ENCODE measurements at places on chromosomes 12 and 14. TPM values are rescaled to one million over a fixed set of nuclear protein-coding genes. Genes with fewer than 3 reads are reported as not detected.

DNA sequence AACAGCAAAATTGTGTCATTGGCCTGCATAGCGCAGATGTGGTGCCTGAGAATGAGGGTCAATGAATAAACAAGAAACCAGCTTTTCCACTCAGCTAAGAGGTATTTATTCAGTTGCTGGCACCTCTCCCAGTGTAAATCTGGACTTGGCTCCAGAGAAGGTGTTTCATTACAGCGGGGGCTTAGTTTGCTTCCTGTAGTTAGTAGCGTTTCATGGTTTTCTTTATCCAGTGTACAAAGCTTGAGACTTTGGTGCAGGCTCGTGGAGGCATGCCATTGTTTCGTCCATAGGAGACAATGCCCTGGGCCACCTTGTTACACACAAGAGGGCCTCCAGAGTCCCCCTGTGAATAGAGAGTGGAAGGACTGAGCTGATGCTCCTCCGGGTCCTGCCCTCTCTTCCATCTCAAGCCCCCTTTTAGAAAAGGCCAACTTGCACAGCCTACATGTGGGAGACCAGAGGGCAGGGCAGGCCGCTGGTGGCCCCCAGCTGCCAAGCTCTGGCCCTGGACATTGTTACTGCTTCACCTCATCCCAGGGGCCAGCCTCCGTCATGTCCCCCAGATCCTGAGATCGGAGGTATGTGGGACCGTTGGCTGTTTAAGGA is 3.0 kb downstream of the GZMB start:
- DNase-seq, result no peak

CIDEB gene
- 4.3 TPM for total RNA-seq

KLHL33 gene
- total RNA-seq, result 0.62 TPM

DNA sequence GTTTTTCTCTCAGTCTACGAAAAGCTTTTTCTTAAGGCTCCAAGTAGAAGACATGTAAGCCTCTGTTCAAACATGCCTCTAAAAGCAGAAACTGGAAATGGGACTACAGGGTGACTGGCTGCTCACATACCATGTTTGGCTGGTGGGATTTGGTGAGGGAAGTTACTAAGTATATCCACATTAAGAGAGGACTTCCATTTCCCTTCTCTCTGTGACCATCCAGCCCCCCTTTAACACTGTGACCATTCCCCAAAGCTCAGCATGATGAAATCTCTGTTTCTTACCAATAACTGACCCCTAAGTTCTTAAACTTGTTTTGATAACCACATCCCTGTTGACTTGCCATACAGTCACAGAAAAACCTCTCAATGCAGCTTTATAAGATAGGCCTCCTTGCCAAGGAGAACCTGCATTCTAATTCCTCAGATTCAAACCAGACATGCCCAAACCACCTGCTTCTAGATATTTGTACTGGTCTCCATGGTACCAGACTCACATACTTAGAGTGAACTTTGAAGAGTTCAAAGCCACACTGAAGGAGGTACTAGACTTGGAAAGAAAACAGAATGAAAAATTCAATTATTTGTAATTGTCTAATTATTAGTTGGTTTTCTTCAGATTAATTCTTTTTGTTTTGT is 102.2 kb downstream of the VEZT start:
- DNase-seq, result no peak

DNA sequence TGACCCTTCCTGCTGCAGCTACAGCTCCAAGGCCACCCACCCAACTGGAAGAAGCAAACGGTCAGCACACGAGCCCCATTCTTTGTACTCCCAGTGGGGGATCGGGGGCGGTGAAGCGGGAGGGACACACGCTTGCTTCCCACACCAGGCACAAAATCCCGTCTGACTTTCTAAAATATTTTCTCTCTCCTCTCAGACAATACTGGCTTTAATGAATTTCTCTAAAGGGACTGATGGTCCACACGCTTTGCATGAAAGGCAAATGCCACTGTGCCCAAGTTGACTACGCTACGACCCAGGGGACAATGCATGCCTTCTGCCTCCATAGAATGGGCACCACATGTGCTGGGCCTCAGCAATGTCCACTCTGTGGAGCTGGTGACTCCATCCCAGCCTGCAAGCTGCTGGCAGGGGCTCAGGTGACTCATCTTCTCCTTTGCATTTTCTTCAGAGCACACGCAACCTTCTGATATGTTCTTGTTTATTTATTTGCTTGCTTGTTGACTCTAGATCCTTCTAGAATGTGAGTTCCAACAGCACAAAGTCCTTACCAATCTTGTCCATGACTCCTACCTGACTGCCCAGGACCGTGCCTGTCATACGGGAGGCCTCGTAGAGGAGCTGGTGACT is 15.6 kb downstream of the SYNE3 start:
- DNase-seq, result no peak

GRCh38 chr12:13368431-13368830 is 171.9 kb downstream of the EMP1 start:
- no peak for DNase-seq

DNA sequence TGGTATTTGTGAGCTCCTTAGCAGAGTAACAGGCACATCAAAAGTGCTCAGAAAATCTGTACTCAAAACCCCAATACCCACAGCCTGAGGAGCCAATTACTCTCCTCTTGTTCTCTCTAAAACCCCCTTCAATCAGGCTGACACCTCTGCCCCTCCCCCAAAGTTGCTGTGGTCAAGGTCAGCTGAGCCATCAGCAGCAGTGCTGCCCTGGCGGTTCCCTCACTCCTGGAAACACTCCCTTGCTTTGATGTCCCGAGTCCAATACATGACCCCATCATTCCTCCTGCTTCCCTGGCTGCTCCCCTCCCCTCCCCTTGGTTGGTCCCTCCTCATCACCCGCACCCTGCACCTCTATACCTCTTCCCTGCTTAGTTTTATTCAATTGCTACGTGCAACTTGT is 57.2 kb upstream of the C14orf132 start:
- DNase-seq, result no peak

- no peak for DNase-seq
Measured at GRCh38 chr14:22919601-22919921, 612 bp upstream of the RBM23 start.

PNP gene
- total RNA-seq, result 7.6 TPM

- no peak for DNase-seq
Measured at GRCh38 chr12:9687228-9687627, 17.7 kb downstream of the CLEC2D start.

GRCh38 chr14:20515846-20516245 is 10.5 kb downstream of the RNASE10 start:
- DNase-seq, result no peak

- no peak for DNase-seq
Measured at GRCh38 chr14:51950007-51950406, 39.3 kb upstream of the RTRAF start.

GRCh38 chr14:74413627-74414026 is 12.4 kb downstream of the SYNDIG1L start:
- DNase-seq, result no peak

DNA sequence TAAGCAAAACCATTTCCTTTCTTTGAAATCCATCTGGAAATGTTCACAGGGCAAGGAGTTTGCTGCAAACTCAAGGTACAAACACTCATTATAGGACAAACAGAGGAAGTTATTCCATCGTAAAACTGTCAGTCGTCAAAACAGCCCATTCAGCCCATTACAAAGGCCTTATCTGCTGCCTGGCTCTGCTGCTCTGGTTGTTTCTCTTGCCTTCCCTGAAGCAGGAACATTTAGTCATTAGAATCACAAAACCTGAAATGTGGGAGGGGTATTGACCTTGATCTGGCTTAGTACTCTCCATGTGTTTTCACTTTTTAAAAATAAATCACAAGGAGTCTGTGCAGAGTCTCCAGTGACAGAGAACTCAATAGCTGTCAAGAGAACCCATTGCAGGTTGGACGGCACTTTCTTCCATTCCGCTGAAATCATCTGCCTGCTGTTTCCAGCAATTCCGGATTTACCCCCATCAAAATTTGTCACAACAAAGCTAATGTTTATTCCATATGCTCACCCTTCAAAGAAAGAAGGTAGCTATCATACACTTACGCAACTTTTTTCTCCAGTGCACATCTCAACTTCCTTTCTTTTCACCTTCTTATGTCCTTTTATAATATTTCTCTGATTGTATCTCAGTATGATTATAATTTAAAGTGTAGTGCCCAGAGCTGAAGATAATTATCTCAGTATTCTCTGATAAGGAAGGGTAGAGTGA is 24.6 kb upstream of the ITPR2 start:
- no peak for DNase-seq

TMCC3 gene
- 1.5 TPM for total RNA-seq

- DNase-seq, result no peak
Measured at GRCh38 chr12:44397631-44398030, 478.5 kb downstream of the NELL2 start.

DNA sequence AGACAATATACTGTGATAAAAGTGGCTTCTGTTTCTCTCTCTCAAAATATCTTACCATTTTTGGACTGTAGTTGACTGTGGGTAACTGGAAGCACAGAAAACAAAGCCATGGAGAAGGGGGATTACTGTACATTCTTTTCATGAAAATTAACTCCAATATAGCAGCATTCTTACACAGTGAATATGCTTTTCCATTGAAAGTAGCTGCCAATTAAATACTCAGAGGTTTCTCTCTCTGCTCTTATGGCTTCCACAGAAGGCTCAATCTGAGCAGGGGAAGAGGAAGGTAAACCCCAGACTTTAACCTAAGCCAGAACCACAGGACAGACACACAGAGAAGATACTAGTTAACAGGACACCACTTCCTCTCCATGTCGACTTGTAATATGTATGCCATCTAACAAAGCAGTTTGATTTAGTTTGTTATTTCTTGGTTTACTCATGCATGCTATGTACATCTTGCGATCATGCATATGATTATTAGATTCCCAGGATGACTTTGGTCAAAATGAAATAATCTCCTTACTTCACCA is 150.2 kb downstream of the SSPN start:
- no peak for DNase-seq

USP30 gene
- 13.5 TPM for total RNA-seq

DNA sequence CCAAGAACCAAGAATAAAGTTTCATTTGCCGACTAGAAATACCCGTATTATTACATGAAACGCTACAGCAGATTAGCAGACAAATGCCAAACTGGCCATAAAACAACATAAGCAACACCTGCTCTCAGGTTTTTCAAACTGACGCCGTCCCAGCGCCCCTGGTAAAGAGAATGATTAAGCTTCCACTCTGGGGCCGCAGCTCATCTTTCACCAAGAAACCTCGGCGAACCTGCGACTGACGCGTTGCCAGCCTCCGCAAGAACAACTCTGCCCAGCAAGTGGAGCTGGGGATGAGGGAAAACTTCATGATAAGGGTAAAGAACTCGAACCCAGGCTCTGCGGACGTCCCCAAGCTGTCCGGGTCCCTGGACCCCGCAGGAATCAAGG is 530 bp downstream of the ARL1 start:
- no peak for DNase-seq

GPR162 gene
- 7.8 TPM for total RNA-seq

STXBP6 gene
- total RNA-seq, result 41.4 TPM

- no peak for DNase-seq
Measured at GRCh38 chr12:22410486-22410885, 76.0 kb upstream of the ST8SIA1 start.

ZNF839 gene
- 7.6 TPM for total RNA-seq

- DNase-seq, result peak; percentile 75
Measured at GRCh38 chr12:24661657-24662096, 287.2 kb downstream of the BCAT1 start.

CCDC177 gene
- total RNA-seq, result not detected
